Activated naive CD8-positive, alpha-beta T cell treated with anti-CD3 and anti-CD28 coated beads for 36 hours (primary cell): ENCODE measurements at places on chromosomes 5 and 9. TPM values are rescaled to one million over a fixed set of nuclear protein-coding genes. Genes with fewer than 3 reads are reported as not detected.

Gene PCDHGA4
- total RNA-seq, result 0.12 TPM

Gene PCDHA9
- not detected for total RNA-seq

Gene PCA3
- not detected for total RNA-seq

Gene STC2
- 41.2 TPM for total RNA-seq

Gene MEIKIN
- total RNA-seq, result not detected

Gene FBP1
- 1.2 TPM for total RNA-seq

Gene TICAM2
- 0.82 TPM for total RNA-seq

Gene FOXD4L6
- not detected for total RNA-seq

Gene SERINC5
- 22.0 TPM for total RNA-seq

Gene SPRY4
- total RNA-seq, result 1.4 TPM

Gene PCDHB9
- total RNA-seq, result not detected

Gene NXNL2
- not detected for total RNA-seq

Gene CARD6
- 1.9 TPM for total RNA-seq

- peaks cover 90% of the 10 kb centered on the region for H3K27me3 ChIP-seq
- H3K27ac ChIP-seq, result no peak overlapping the region
- peaks cover 35% of the 10 kb centered on the region for H3K4me1 ChIP-seq
These were observed 2.0 kb upstream of the MEF2C start for GRCh38 chr5:88885002-88885401.

GRCh38 chr5:37823433-37824152 lies 16.2 kb downstream of the GDNF start:
- H3K27ac ChIP-seq, result no peak overlapping the region
- no peak for DNase-seq
- H3K4me1 ChIP-seq, result no peaks in the 10 kb centered on the region
- peaks cover 11% of the 10 kb centered on the region for H3K27me3 ChIP-seq

DNA sequence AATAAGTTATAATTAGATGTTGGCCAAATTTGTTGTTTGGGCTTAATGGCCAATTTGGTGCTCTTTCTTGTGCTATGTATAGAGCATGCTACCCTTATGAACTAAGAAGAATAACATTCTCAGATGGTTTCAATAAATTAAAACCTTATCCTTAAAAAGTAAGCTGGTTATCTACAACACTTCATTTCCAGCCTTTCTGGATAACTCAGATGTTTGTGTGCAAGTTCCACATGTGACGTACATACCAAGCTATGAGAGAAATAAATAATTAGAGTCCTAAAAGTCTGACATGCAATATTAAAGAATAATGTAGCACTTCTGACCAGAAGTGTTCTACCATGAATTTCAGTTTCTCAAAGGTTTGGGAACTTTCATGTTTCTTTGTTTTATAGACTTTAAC lies 11.7 kb downstream of the MTREX start:
- H3K36me3 ChIP-seq, result peaks cover 34% of the 10 kb centered on the region
- H3K4me1 ChIP-seq, result peaks cover 25% of the 10 kb centered on the region
- H3K27me3 ChIP-seq, result no peaks in the 10 kb centered on the region

DNA sequence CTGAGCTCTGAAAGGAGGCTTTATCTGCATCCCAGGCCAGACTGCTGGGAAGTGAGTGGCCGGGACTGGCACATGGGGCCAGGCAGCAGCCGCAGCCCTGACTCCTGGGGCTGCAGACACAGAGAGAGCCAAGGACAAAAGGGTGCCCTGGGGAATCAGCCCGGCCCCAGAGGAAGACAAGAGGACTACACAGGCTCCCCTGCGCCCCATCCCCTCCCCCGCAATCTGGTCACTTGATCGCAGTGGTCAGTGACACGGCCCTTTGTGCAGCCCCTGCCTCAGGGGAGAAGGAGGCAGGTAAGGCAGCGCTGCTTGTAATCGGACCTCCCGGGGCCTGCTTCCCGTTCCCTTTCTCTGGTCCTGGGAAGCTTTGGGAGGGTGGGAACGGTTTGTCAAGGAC lies 55.5 kb upstream of the FUBP3 start:
- H3K36me3 ChIP-seq, result no peaks in the 10 kb centered on the region
- H3K4me1 ChIP-seq, result peaks cover 4% of the 10 kb centered on the region
- no peak overlapping the region for H3K4me3 ChIP-seq
- no peak for DNase-seq
- peaks cover 11% of the 10 kb centered on the region for H3K27me3 ChIP-seq

- no peaks in the 10 kb centered on the region for H3K4me1 ChIP-seq
- H3K27me3 ChIP-seq, result peaks cover 5% of the 10 kb centered on the region
- no peaks in the 10 kb centered on the region for H3K36me3 ChIP-seq
- DNase-seq, result no peak
These were observed 66.9 kb upstream of the SLIT3 start for GRCh38 chr5:169367861-169368260.

DNA sequence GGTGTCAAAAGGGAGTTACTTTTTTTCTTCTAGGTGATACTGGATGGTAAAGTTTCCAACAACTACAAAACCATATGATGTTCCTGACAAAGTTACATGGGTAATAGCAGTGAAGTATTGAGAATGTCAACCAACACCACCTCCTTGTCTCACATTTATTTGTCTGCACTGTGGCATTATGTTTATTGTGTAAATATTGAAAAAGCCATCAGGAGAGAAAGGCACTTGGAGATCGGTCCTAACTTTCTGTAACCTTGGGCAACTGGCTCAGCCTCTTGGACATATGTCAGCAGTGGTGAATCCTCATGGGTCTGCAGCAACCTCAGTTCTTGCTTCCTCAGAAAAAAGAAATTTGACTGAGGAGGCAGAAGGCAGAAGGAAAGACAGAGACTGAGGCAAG lies 50.0 kb upstream of the ICE1 start:
- no peak overlapping the region for H3K27ac ChIP-seq
- no peaks in the 10 kb centered on the region for H3K27me3 ChIP-seq
- no peak overlapping the region for H3K4me3 ChIP-seq
- peaks cover 2% of the 10 kb centered on the region for H3K36me3 ChIP-seq
- no peaks in the 10 kb centered on the region for H3K4me1 ChIP-seq
- no peak for DNase-seq

- peaks cover 50% of the 10 kb centered on the region for H3K4me1 ChIP-seq
- no peaks in the 10 kb centered on the region for H3K27me3 ChIP-seq
- H3K27ac ChIP-seq, result peak overlapping the region; percentile 35
- peak overlapping the region; percentile 35 for H3K4me3 ChIP-seq
These were observed 11.3 kb downstream of the EHMT1 start for GRCh38 chr9:137630126-137630525.

DNA sequence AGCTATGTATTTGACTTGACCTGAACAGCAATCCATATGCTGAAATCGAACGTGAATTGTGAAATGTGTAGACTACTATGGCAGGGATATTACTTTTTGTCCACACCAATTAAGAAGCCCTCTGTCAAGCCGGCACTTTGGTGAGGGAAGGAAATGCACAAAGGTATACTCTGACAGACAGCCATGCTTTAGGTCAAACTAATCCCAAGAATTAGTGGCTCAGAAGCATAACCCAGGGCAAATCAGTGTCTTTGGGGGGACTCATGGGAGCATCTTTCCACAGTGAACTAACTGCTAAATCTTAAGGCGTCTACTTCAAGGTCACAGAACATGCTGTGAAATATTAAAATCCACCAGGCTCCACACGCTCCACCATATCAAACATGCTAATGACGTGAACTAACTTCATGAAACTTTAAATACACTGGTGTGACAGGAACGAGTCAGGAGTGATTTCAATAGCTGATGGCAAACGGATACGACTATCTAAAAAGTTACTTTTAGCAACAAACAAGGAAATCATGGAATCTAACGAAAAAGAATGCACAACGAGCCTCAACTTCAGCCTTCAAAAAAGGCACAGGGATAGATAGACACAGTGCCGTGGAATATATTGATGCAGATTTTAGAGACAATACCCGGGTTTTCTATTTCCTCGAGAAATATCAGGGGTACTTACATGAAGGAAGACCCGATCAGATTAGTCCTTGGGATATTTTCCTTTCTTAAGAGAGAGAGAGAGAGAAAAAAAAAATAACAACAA lies 527 bp downstream of the MEF2C start:
- H3K36me3 ChIP-seq, result no peaks in the 10 kb centered on the region
- H3K4me3 ChIP-seq, result peak overlapping the region; percentile 88
- no peak for DNase-seq

DNA sequence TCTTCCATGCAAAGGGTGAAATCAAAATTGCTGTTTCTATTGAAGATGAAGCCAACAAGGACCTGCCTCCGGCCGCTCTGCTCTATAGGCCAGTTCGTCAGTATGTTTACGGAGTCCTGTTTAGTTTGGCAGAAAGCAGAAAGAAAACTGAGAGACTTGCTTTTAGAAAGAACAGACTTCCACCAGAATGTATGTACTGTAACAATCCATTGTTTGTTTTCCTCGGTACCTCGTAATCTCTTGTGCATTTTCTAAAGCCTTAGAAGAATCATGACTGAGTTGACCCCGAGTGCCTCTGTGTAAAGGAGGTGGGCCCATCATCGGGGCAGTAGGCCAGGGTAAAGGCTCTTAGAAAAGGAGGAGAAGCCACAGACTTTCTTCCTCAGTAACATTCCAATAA lies 44.2 kb upstream of the PHF2 start:
- DNase-seq, result no peak
- H3K4me1 ChIP-seq, result no peaks in the 10 kb centered on the region
- H3K27me3 ChIP-seq, result no peaks in the 10 kb centered on the region
- peaks cover 16% of the 10 kb centered on the region for H3K36me3 ChIP-seq
- H3K27ac ChIP-seq, result no peak overlapping the region

GRCh38 chr5:119353686-119354366 lies 2.0 kb upstream of the TNFAIP8 start:
- H3K36me3 ChIP-seq, result peaks cover 62% of the 10 kb centered on the region
- H3K27me3 ChIP-seq, result no peaks in the 10 kb centered on the region
- H3K4me3 ChIP-seq, result peak overlapping the region; percentile 59

DNA sequence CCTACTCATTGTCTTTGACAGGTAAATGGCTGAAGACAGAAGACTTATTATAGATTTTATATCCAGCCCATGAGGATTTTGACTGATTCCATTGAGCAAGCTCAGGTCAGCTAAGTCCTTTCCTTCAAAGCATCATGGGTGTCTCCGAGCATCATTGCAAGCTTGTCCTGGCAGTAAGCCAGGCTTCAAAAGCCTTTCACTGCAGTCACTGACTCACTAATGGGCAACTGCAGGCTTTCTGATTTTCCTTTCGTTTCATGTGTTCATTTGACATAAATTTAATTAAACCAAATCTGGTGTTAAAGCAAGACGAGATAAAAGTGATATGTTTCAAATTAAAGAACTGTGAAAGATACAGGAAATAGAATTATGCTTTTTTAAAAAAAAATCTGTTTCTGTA lies 426.2 kb downstream of the ANXA1 start:
- DNase-seq, result no peak
- H3K4me1 ChIP-seq, result no peaks in the 10 kb centered on the region
- no peak overlapping the region for H3K27ac ChIP-seq
- no peak overlapping the region for H3K4me3 ChIP-seq
- no peaks in the 10 kb centered on the region for H3K27me3 ChIP-seq

GRCh38 chr5:175920231-175920811 lies 47.8 kb downstream of the THOC3 start:
- peaks cover 2% of the 10 kb centered on the region for H3K4me1 ChIP-seq
- H3K27me3 ChIP-seq, result no peaks in the 10 kb centered on the region
- DNase-seq, result no peak
- peaks cover 28% of the 10 kb centered on the region for H3K36me3 ChIP-seq
- no peak overlapping the region for H3K27ac ChIP-seq

- DNase-seq, result peak; percentile 35
- no peak overlapping the region for H3K27ac ChIP-seq
- H3K4me1 ChIP-seq, result peaks cover 21% of the 10 kb centered on the region
- peaks cover 8% of the 10 kb centered on the region for H3K27me3 ChIP-seq
These were observed 27.8 kb downstream of the TNFSF15 start for GRCh38 chr9:114777821-114778609.

GRCh38 chr9:122360891-122361290 lies 9.9 kb upstream of the PTGS1 start:
- H3K27me3 ChIP-seq, result no peaks in the 10 kb centered on the region
- H3K4me3 ChIP-seq, result no peak overlapping the region
- H3K36me3 ChIP-seq, result no peaks in the 10 kb centered on the region
- peaks cover 3% of the 10 kb centered on the region for H3K4me1 ChIP-seq
- no peak overlapping the region for H3K27ac ChIP-seq

DNA sequence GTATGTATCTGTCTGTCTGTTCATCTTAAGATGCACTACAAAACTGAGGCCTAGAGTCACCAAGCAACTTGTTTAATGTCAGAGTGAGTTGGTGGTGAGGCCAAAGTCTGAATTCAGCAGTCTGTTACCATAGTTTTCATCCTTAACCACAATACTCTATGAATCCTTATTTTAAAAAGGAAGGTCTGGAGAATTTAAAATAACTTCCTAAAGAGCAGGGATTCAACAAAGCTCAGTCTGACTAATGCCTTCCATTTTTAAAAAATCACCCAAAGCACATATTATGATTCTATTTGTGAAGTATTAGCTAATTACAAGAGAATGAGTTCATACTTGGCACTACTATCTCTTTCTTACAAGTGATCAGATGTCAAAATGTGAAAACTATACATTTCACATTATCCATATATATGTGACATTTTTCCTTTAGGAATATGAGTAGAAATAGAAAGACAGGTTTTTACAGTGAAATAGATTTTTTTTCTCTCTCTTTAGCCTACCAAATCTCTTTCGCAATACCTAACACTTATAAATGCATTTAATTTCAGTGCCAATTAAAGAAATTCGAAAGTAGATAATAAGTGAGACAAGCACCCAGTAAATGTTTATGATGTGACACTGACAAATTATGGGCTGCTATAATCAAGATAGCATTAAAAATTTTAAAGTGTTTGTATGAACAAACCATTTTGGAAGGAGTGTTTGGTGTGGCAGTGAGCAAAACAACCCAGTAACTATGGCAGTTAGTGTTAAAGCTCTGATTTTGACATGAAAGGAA lies 102.3 kb upstream of the CDKN2B start:
- H3K27me3 ChIP-seq, result peaks cover 27% of the 10 kb centered on the region
- H3K4me1 ChIP-seq, result no peaks in the 10 kb centered on the region
- no peaks in the 10 kb centered on the region for H3K36me3 ChIP-seq

- DNase-seq, result no peak
- H3K4me1 ChIP-seq, result no peaks in the 10 kb centered on the region
- no peak overlapping the region for H3K27ac ChIP-seq
- no peak overlapping the region for H3K4me3 ChIP-seq
- peaks cover 37% of the 10 kb centered on the region for H3K27me3 ChIP-seq
- peaks cover 2% of the 10 kb centered on the region for H3K36me3 ChIP-seq
These were observed 92.5 kb downstream of the MTX3 start for GRCh38 chr5:79898611-79899010.

- DNase-seq, result no peak
- H3K4me3 ChIP-seq, result no peak overlapping the region
- no peak overlapping the region for H3K27ac ChIP-seq
- H3K27me3 ChIP-seq, result peaks cover 3% of the 10 kb centered on the region
- H3K4me1 ChIP-seq, result no peaks in the 10 kb centered on the region
These were observed 87.5 kb downstream of the SLIT3 start for GRCh38 chr5:169213479-169213878.

GRCh38 chr9:74772121-74772520 lies 115.6 kb downstream of the TRPM6 start:
- H3K4me1 ChIP-seq, result peaks cover 11% of the 10 kb centered on the region
- no peak overlapping the region for H3K27ac ChIP-seq
- no peak for DNase-seq
- H3K27me3 ChIP-seq, result peaks cover 33% of the 10 kb centered on the region
- no peak overlapping the region for H3K4me3 ChIP-seq

- H3K27ac ChIP-seq, result no peak overlapping the region
- DNase-seq, result no peak
- H3K4me3 ChIP-seq, result no peak overlapping the region
- no peaks in the 10 kb centered on the region for H3K27me3 ChIP-seq
- no peaks in the 10 kb centered on the region for H3K4me1 ChIP-seq
These were observed 183.7 kb downstream of the PDE4D start for GRCh38 chr5:59709846-59710245.

- H3K36me3 ChIP-seq, result no peaks in the 10 kb centered on the region
- no peak overlapping the region for H3K4me3 ChIP-seq
- H3K27ac ChIP-seq, result no peak overlapping the region
- DNase-seq, result no peak
- peaks cover 18% of the 10 kb centered on the region for H3K27me3 ChIP-seq
These were observed 468.2 kb upstream of the KIF2A start for GRCh38 chr5:61837788-61838187.
